ENCODE measurements at places on chromosomes 1 and 21.

- no peak for DNase-seq
Measured at GRCh38 chr1:67793562-67793961, 39.7 kb downstream of the GNG12 start.

DNA sequence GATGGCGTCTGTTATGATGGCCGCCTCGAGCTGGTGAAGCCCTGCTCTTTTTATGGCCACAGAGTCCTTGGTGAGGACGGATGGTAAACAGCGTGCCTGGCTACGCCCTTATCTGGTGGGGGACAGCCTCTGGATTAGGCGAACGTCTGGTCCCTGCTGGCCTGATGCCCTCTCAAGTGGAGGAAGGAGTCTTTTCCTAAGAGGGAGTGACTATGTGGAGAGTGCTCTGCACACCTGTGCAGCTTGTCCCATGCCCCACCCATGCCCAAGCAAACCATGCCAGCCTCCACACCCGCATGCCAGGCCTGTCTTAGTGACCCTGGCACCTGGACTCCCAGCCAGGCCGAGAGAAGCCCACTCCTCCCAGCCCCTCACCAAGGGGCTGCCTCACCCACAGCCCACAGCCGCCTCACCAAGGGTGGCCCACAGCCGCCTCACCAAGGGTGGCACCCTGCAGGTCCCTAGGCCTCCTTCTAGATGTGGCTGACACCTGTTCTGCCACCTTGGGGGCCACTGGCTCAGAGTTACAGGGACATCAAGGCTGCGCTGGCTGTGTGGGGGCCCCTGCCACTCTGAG, 40.2 kb downstream of the WNT9A start:
- no peak for DNase-seq

GRCh38 chr1:30872033-30872947, 36.3 kb downstream of the SDC3 start:
- no peak for DNase-seq

- DNase-seq, result no peak
Measured at GRCh38 chr1:201714542-201715329, 114.2 kb upstream of the IPO9 start.

GRCh38 chr1:154714052-154714623, 106.2 kb upstream of the ADAR start:
- no peak for DNase-seq

DNA sequence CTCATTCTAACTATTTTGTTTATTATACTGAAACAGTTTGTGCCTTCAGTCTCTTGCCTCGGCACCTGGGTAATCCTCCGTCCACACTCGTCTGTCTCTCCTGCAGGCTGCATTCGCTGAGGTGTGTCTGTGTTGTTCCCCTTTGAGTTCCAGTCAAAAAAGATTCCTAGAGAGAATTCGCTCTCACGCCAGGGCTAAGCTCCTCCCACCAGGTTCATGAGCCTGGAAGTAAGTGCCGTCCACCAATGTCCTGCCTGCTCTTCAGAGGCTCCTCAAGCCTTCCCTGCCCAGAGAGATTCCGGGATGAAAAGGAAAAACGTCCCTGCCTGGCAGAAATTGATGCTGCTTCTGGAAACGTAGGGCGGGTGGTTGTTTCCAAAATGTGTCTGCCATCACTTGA, 12.9 kb downstream of the KIAA2013 start:
- DNase-seq, result no peak

GRCh38 chr1:34631126-34631525, 123.7 kb upstream of the GJB5 start:
- DNase-seq, result no peak

- no peak for DNase-seq
Measured at GRCh38 chr1:9233241-9233941, 1.2 kb upstream of the H6PD start.

- no peak for DNase-seq
Measured at GRCh38 chr1:182172699-182173098, 111.2 kb upstream of the ZNF648 start.

DNA sequence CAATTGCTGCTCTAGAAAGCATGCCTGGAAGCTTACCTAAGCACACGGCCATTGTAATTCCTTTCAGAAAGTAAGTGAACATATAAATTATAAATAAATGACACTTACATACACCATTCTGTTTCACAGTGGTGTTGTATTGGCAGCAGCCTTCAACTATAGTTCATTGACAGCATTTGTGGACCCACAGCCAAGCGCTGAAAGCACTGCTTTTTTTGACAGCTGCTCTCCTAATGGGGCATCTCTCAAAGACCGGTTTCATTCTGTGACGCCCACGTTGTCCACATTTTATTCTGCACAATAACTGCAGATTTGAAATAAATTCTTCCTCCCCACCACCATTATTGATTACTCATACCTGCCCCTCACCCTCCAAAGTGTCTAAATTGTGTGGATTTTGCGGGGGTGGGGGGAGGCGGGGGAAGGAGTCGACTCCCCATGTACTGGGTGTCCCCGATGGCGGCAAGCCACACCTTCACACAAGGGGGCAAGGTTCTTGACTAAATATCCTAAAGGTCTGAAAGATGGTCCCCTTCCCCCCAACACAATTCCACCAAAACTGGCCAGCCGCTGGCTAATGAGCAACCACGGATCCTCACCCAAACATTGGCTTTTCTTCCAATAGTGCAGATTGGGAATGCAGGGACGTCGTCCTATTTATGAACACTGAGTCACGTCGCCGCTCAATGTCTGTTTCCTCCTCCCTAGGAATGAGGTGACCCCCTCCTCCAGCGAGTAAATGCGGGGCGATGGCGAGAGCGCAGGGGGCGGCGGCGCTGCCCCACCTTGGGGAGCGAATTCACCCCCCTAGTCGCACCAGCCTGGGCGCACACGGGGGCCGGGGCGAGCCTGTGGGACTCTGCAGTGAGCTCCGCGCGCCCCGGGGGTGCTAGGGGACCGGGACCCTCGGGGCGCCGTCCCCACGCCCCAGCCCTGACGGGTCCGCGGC, 960 bp downstream of the RCAN1 start:
- DNase-seq, result no peak

- no peak for DNase-seq
Measured at GRCh38 chr1:6273380-6273891, 12.5 kb upstream of the GPR153 start.

GRCh38 chr1:43796111-43796581, 88.8 kb downstream of the ST3GAL3 start:
- no peak for DNase-seq

DNA sequence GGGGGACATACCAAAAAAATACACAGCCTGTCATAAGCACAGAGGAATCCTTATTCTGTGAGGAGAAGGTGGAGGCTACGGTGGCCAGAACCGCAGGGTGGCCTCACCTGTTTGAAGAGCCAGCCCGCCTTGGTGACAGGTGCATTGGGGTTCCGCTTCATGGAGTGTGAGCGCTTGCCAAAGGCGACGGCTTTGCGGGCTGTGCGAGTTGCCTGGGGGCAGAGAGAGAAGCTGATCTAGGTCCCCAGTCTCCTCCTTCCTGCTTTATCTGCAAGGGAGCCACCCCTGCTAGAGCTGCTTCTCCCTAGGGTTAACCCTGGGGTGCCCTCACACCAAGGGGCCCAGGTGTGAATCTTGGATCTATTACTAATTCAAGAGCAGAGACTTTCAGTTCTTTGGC, 54.3 kb upstream of the GOLT1A start:
- DNase-seq, result no peak

- no peak for DNase-seq
Measured at GRCh38 chr1:225654277-225654597, 1.3 kb upstream of the ENAH start.

- DNase-seq, result peak; percentile 3
Measured at GRCh38 chr1:94962409-94963265, 35.7 kb upstream of the CNN3 start.

DNA sequence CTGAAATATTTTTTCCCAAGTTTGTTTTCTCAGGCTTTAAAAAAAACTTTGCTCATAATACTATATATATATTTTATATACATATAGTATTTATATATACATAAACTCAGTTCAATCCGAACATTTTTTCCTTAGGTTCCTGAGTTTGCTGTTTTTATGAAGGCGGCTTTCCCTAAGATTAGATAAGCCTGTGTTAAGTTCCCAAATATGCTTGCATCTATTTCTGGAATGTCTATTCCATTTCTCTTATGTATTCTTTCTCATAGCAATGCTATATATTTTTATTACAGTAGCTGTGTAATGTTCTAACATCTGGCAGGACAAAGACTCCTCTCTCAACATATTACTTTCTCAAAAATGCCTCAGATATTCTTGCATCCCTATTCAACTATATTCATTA, 45.9 kb downstream of the ADSS2 start:
- DNase-seq, result no peak

DNA sequence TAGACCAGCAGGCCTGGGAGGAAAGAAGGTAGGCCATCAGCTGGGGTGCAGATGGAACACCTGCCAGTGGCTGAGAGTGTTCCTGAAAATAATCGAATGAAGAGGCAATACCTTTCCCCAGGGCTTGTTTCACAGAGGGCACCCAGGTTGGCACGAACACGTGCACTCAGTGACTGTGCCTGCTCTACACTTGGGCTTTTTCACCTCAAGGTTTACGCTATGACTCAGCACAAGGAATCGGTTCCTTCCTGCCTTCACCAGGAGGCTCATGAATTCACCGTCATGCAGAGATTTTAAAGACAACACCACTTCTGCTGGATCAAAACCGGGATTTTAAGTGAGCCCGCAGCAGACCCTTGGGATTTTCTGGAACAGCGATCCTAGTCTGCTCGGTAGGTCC, 118.5 kb upstream of the ADAR start:
- DNase-seq, result no peak

GRCh38 chr1:10819198-10819901, 22.9 kb upstream of the CASZ1 start:
- no peak for DNase-seq

DNA sequence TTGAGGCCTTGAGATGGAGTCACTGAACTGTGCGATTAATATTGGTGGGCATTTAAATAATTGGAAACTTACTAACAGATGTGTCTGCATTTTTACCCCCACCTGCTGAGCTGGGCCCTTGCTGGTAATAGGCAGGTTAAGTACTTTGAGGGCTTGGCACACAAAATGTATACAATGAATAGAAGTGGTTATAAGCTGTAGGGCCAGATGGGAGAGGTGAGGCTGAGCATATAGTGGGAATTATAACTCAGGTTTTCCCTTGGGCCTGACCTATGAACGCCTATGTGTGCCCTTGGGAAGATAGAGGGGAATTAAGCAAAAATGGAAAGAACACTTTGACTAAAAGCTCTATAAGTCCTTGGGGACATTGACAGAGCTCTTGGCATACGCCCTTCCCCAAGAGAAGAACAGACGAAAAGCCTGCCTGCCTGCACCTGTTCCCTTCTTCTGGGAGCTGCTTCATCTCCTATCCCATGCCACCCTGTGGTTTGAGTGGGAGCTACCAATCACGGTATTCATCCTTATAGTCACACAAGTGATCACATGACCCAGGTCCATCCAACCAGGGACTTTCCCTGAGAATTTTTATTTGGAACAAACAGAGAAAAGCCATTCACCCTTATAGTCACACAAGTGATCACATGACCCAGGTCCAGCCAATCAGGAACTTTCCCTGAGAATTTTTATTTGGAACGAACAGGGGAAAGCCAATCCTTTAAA, 260.7 kb upstream of the CSF3R start:
- DNase-seq, result no peak

DNA sequence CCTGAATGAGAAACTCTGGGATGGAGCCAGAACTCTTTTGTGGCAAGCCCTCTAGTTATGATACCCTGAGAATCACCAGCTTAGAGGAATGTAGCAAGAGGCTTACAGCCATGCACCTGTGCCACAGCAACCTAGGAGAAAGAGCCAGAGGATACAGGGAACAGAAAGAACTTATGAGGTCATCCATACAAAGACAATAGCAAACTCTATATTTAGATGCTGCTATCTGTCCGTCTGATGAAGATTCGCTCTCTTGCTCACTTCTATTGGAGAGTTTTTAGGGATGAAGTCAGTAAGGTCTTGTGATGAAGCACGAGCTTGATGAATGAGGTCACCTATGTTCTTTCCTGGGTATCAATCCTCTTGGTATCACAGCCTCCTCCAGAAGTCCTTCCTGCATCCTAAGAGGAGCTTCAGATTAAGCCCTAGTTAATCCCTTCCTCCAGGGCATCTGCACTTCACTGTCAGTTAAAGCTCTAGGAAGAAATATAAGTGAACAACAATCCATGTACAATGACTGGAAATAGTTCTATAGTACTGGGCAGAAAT, 185.6 kb downstream of the DAB1 start:
- DNase-seq, result no peak

DNA sequence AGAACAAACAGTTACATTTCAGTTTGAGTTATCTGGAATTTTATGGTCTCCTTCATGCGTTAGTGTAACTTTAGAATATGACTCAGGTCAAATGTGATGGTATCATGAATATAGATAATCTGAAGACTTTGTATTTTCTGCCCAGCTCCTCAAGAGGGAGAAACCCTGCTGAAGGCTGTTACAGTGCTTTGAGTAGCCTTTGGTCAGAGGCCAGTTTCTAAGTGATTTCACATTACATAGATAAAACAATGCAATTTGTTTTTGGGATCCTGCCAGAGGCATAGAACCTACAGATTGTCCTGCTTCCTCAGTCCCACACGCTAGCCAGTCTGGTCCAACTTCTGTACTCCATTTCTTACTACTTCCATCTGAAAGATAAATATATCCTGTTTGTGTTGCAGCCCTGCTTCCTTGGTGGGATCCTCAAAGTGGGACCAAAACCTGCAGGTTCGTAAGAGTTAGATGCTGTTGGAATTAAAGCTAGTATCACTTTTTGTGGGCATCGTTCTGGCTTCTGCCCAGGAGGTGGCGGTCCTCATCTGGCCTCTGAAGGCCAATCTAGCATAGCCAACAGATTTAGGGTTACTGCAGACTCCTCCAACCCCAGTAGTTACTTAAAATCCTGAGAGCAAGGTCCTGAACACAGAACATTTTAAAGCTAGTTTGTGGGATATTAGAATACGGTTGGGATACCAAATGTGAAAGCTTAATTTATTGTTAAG, 645.8 kb upstream of the USP24 start:
- DNase-seq, result no peak

GRCh38 chr1:38242506-38242905, 195.9 kb upstream of the POU3F1 start:
- no peak for DNase-seq

- DNase-seq, result no peak
Measured at GRCh38 chr1:203671521-203672278, 45.1 kb downstream of the ATP2B4 start.

DNA sequence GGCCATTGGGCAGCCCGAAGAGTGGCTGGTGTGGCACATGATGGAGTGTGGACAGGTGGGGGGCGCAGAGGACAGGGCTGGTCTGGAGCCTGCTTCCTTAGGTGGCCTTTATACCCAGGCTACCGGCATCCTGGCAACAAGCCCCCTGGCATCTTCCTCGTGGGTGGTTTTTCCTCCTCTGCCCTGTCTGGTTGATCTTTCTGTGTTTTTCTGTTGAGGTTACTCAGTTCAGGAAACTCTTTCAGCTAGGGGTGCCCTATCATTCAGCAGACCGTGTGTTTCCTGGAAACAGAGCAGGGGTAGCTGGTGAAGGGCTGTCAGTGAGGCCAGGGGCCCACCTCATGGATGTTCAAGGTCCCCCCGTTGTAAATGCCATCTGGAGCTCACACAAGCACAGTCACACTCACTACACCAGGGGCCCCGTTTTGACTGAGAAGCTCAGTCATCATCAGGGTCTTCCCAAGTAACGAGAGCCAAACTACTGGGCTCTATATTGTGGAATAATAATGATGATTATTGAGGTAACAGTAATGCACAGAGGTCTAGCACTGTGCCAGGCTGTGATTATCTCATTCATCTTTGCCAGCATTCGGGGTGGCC, at the start of gene KRTAP12-4:
TSS of gene KRTAP12-4 (minus strand) at position 84 of the 600 bp plus-strand sequence. CDS start at position 39, 45 bp downstream.
- DNase-seq, result no peak
